KBM-7 (cell line): ENCODE measurements at places on chromosomes 5 and 9.

DNA sequence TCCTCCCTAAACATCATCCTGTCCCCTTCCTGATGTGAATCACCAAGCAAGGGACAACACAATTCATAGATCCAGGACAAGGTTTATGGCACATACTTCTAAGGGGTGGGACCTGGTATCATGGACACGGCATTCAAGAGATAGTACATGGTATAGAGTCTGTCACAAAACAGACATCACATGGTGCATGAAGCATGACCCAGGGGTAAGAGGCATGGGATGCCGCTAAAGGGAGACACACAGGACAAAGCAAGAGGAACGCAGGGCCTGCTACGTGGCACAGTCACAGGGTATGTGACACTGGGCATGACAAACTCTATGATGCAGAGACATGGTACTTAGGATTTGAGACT, 20.7 kb downstream of the GSN start:
- no peak for DNase-seq

DNA sequence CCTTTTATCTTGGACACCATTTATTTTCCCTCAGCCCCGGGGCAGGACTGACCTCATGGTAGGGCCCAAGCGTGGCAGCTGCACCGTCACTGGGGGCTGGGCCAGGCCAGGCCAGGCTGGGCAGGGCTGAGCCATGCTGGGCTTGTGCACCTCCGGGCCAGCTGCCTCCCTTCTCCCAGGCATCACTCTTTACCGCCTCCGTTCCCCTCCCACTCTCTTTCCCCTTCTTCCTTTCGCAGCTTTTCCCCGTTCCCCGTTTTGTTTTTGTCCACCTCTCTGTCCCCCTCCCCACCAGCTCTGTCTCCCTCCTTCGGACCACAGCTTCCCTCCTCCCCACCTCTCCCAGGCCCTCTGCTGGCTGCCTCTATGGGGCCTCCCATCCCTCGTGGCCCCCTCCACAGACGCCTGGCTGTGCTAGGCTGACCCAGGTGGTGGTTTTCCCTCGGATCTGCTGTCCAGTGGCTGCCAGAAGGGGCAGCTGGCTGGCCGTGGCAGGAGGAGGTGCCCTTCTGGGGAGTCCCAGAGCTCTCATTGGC, 17.9 kb downstream of the FGF18 start:
- DNase-seq, result no peak

GRCh38 chr5:95081500-95081960, 203.4 kb downstream of the MCTP1 start:
- peak; percentile 63 for DNase-seq

DNA sequence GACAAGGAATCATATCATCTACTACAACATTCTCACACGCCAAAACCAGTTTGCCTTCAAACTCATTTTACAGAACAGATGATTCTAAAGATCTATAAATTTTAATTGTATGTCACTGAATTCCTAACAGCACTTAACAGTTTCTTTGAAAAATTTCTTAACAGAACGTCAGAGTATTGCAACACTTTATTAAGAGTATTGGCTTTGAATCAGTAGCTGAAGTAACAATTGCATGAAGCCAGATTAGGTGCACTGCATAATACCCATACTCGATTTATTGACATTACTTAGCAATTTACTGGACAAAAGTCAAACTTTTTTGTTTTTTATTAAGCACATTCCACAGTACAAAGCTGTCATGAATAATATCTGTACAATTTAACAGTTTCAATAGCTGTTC, 75.8 kb downstream of the SMIM23 start:
- no peak for DNase-seq

- no peak for DNase-seq
Measured at GRCh38 chr9:115969096-115969495, 184.5 kb upstream of the PAPPA start.

GRCh38 chr9:75071530-75072122, 16.3 kb downstream of the NMRK1 start:
- no peak for DNase-seq

GRCh38 chr5:135213027-135213386, 179.0 kb upstream of the PITX1 start:
- DNase-seq, result no peak

GRCh38 chr5:133482028-133482427, 130.3 kb downstream of the FSTL4 start:
- no peak for DNase-seq

DNA sequence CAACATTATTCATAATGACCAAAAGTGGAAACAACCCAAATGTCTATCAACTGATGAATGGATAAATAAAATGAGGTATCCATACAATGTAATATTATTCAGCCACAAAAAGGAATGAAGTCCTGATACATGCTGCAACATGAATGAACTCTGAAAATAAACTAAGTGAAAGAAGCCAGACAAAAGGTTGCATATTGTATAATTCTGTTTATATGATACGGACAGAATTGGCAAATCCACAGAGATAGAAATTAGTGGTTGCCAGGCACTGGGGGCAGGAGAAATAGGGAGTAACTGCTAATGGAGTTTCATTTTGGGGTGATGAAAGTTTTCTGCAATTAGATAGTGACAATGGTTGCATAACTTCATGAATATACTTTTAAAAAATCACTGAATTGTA, 47.0 kb downstream of the KIF24 start:
- DNase-seq, result no peak

GRCh38 chr5:5638211-5638610, 215.7 kb downstream of the ICE1 start:
- no peak for DNase-seq

- no peak for DNase-seq
Measured at GRCh38 chr5:128263357-128263756, 179.8 kb downstream of the SLC12A2 start.

DNA sequence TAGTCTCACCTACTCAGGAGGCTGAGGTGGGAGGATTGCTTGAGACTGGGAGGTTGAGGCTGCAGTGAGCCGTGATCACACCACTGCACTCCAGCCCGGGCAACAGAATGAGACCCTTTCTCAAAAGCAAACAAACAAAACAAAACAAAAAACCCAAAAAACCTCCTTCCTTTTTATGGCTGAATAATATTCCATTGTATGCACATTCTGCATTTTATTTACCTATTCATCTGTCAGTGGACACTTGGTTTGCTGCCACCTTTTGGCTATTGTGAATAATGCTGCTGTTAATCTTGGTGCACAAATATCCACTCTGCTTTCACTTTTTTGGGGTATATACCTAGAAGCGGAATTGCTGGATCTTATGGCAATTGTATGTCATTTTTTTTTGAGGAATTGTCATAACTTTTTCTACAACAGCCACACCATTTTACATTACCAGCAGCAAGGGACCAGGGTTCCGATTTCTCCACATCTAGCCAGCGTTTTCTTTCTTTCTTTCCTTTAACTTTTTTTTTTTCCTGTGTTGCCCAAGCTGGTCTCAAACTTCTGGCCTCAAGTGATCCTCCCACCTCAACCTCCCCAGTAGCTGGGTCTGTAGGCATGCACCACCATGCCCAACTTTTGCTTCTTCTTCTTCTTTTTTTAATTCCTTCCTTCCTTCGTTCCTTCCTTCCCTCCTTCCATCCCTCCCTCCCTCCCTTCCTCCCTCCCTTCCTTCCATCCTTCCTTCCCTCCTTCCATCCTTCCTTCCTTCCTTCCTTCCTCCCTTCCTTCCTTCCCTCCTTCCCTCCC, 30.6 kb downstream of the NKX2-5 start:
- peak; percentile 41 for DNase-seq

GRCh38 chr5:78797936-78798672, 149.5 kb upstream of the LHFPL2 start:
- no peak for DNase-seq

GRCh38 chr9:110111868-110112267, 96.1 kb downstream of the C9orf152 start:
- no peak for DNase-seq

GRCh38 chr9:20289423-20290010, 332.8 kb downstream of the MLLT3 start:
- DNase-seq, result no peak
